Cardiac muscle cell (in vitro differentiated cells and primary cell): ENCODE measurements at places on chromosomes 16 and 17.

GRCh38 chr17:8117980-8118768 is at the start of gene ALOXE3:
Gene ALOXE3, minus strand, starts transcription at chr17:8118514. Its CDS starts 524 bp downstream, at chr17:8117990.
- DNase-seq = no peak

DNA sequence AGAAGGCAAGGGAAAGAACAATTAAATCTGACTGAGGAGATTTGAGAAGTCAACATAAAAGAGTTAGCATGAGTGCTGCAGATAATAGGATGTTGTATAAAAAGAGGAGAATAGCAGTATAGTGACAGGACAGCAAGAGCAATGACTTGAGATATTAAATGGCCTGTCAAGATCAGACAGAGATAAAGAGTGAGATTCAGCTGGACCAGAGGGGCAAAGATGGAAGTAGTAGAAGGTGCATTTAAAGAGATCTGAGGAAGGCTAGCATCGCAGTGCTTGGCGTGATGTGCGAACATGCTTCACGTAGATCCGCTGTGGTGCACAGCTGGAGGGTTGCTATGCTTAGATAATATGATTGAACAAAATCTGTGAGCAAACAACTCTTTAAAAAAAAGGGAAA is 1422.6 kb upstream of the CDH8 start:
- no peak for DNase-seq

- no peak for DNase-seq
Measured at GRCh38 chr17:47744168-47745036, 11.4 kb downstream of the TBX21 start.

DNA sequence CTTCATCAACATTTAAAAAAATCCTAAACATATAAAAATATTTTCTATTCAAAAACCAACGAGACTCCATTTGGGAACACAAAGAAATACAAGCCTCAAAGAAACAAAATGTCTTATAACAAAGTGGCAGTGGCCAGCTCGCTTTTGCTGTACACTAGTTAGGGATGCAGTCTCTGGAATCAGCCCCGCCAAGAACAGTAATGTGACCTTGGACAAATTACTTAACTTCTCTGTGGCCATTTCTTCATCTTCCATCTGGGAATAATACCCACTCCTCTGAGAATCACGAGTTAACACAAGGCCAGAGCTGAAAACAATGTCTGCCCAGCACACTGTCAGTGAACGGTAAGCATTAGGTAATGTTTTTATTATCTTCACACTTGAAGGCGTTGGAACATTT is 5.6 kb downstream of the STAT5B start:
- DNase-seq = no peak

- DNase-seq = no peak
Measured at GRCh38 chr17:82600731-82601446, 47.4 kb downstream of the WDR45B start.

DNA sequence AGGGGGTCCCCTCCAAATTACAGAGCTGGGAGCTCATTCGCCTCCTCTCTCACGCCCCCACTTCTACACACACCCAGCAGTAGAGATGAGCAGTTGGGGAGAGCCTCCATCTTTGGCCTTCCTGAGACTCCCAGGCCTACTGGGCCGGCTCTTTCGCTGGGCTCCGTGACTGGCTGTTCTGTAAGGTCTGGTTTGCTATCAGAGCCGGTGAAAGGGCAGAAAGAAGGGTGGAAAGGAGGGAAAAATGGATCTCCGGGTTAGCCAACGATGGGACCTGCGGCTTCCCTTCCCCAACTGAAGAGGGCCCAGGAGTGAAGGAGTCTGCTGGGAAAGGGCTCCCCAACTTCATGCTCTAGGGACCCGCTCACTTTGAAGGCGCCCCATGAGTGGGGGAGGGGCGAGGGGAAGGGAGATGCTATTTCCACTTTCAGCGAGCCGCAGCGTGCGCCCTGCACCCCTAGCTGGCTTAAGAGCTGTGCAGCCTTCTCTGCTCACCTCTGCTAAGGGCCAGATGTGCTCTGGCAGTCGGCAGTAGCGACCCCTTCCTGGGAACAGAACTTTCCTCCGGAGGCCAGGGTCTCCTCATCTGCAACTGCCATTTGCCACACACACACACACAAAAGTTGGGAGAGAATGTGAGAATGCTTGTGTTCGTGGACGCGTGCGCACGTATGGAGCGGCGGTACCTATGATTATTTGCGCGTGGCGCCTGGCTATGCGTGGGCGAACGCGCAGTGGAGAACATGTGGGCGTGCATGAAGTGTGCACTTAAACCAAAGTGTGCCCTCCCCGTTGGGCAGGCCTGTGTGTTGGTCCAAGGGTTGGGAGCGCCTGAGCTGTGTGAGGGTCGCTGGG is 2.9 kb upstream of the FOXF1 start:
- no peak for DNase-seq

- no peak for DNase-seq
Measured at GRCh38 chr16:68539711-68540239, 684 bp downstream of the ZFP90 start.

GRCh38 chr16:30769379-30770089 is 7.4 kb downstream of the RNF40 start:
- DNase-seq = no peak

DNA sequence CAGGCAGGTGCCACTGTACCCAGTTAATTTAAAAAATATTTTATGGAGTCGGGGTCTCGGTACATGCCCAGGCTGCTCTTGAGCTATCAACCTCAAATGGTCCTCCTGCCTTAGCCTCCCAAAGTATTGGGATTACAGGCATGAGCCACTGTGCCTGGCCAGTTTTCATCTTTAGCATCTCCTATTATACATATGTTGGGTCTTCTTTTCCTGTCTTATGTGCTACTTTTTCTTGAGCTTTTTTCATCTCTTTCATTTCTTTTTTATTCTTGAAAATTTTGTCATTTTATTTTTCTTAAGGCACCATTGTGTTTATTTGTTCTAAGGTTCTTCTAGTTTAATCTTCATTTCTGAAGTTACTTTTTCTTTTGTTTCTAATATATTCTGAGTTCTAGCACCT is 20.7 kb downstream of the BANP start:
- no peak for DNase-seq
